ENCODE measurements at places on chromosomes 12 and 14.

- DNase-seq = no peak
Observed at GRCh38 chr14:100582496-100583165, 4.6 kb downstream of the BEGAIN start.

DNA sequence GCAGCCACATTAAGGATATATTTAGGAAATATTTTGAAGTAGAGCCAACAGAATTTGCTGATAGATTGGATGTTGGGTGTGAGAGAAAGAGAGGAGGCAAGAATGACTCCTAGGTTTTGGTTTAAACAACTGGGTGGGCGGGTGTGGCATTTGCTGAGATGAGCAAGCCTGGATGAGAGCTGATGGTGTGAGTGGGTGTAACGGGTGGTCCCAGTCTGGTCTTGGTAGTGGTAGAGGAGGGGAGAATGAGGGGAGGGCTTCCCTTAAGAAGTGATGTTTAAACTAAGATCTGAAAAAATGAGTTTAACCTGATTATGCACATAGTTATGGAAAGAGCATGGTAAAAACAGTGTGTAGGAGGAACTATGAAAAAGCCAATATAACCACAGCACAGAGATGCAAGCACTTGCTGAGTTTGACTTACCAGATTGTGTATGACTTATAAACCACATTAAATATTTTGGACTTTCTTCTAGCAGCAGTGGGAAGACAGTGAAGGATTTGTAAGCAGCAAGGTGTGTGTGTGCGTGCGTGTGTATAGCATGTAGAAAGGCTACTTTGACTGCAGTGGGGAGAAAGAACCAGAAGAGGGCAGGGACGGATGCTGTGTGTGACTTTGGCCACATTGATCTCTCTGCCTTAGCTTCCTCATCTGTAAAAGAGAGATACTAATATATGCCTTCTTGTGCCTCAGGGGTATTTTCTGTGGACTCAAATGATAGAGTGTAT, 139.7 kb downstream of the PRIMA1 start:
- DNase-seq = no peak

- DNase-seq = no peak
Observed at GRCh38 chr14:67059596-67059995, 129.6 kb upstream of the GARIN2 start.

DNA sequence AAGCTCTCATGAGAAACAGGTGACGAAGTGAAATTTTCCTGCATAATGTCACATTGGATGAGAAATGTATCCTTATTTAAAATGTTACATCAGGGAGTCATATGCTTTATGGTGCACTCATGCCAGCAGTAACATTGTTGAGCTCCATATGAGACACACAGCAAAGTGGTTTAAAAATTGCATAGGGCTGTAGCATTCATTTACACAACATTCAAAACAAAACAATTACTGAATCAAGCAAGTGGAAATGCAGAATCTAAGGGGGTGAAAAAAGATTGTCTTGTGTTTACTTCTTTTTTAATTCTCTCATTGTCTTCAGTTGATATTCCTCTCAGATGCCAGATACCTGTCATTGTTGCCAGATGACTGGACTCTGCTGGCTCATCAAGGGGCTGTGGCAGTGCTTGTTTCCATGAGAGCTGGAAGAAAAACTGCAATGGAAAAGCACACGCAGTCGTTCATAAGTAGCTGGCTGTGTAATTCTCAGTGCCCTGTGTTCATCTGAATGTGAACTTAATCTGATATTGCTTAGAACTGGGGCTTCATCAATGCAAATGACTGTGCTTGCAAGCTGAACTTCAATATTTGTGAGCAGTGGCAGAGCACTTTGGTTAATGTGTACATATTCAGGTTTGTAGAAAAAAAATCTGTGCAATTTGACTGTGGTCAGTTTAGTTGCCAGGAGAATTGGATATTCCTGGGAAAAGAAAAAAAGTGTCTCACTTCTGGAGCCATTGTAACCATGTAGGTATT, 305.6 kb downstream of the RAD51B start:
- DNase-seq = no peak

DNA sequence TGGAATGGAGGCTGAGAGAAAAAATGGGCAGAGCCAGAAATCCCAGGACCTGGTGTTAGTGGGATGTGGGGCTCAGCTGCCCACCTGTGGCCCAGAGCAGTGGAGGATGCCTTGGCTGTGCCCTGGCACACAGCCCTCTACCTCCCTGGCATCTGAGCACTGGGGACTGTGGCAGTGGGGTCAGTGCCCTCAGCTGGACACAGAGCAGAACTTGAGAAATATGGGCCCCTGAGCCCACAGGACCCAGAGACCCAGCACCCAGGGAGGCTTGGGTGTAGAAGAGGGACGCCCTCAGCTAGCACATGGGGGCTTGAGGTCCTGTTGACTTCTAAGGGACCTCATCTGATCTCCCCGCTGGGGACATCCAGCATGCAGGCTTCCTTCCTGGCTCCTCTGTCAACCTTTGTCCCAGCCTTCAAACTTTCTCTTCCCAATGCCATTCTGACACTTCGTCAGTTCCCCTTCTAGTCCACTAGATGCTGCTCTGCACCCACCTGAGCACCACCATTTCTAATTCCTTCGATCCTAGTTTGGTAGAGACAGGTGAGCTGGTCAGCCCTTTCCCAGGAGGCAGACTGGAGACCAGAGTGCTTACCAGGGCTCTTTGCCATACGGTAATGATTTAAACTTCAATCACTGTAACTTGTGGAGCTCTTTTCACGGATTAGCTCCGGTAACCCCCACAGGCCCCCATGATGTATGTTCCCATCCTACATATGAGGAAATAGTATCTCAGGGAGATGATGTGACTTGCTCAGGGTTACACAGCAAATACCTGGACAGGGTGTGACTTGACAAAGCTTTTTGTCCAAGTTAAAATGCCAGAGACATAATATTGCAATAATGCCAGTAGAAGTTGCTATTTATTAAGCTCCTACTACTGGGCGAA, 143.7 kb downstream of the ASCL4 start:
- DNase-seq = no peak

DNA sequence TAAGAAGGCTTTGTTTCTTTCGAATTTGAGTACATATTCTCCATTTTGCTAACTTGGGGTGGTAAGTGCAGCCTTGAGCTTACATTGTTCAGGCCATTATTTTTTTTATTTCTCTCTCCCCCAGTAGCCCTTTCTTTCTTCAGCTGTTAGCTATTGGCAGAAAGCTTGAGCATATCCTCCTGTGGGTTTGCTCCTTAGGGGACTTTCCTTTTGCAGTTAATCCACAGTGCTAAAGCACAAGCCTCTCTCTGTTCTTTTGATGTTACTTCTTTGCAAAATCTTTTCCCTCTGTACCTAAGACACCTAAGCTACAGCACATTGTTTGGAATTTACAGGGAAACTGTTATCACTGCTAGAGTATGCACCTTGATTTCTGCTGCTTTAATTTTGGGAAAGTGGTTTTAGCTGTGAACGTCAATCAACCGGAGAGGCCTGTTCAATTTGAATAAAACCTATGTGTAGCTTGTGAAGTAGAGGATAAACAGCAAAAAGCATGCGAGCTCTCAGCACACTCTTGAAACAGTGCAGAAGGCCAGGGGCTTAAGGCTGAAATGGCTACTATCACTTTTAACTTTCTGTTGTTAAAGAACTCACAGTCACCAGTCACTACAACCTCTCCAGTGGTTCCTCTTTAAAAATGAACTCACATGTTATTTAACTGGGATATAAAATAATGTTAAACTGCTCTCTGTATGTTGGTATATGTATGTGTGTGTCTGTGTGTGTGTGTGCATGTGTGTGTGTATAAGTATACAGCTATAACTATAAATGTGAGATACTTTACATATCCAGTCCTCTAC, 139.2 kb downstream of the PDZRN4 start:
- no peak for DNase-seq

DNA sequence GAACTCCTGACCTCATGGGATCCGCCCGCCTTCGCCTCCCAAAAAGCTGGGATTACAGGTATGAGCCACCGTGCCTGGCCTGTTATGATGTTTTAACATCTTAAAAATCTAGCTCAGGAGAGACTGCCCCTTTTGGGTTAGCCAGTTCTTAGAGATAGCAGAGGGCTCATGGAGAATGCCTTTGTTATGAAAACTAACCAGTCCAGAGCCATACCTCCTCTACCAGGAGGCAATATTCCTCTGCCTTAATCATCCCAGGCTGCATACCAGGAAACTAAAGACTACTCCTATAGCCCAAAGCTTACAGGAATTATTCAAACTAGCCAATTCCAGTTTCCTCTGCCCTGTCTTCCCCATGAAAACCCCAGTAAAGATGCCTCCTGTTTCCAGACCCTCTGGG, 96.0 kb upstream of the MDM1 start:
- no peak for DNase-seq

- no peak for DNase-seq
Observed at GRCh38 chr14:21267886-21268616, 1.2 kb downstream of the HNRNPC start.

GRCh38 chr14:73747379-73748211, 33.4 kb upstream of the PNMA1 start:
- no peak for DNase-seq

DNA sequence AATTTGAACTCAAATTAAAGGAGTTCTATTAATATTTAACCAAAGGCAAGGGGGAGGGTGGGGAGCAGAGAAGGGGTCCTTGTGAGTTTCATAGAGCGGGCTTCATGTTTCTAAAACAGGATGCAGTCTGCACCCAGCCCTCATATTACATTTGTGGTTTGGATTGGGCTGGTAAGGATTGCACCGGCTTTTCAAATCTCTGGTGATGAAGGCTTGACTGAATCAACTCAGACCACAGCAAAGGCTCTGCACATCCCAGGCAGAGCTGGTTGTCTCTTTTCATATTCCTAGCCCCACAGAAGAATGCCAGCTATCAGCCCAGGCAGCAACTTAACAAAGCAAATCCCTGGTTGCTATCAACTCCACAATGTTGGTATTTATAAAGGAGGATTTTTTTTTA, 1221.4 kb downstream of the VRK1 start:
- DNase-seq = no peak

DNA sequence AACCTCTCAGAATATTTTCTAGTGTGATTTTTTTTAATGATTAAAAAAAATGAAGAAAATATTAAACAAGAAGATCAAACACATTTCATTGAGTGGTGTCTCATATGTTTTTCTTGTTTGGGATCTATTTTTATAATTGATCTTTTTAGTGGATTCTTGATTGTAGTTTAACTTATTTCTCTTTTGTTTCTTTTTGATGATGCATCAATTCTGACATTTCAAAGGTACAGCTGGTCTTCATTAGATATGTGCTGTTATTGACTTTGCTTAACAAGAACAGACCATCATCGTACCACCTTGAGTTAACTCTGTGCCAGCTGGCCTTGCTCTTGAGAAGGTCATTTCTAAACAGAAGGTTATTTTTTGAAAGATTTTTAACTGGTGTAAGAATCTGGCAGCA, 45.8 kb upstream of the FGD4 start:
- DNase-seq = no peak

All from stimulated activated CD4-positive, alpha-beta T cell treated with anti-CD3 and anti-CD28 coated beads, TNF-alpha, amount 100 ng/mL, for 1 hour (primary cell).